ENCODE measurements at places on chromosomes 5 and 9.

DNA sequence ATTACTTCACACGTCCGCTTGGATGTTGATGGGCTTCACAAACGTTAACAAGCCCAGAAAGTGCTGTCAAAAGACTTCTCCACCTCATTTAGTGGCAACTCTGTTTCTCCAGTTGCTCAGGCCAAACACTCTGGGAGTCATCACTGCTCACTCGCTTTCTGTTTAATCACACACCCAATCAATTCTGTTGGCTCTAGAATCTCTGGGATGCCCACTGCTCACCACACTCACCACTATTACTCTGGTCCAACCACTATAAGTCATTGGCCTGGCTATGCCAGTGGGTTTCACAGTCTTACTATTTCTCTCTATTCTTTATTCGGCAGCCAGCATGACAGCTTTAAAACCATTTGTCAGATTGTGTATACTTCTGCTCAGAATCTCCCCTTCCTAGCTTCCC is 163.5 kb downstream of the KDM4C start:
- no peak for DNase-seq

GRCh38 chr5:154618696-154619095 is 136.5 kb upstream of the LARP1 start:
- no peak for DNase-seq

GRCh38 chr5:168324859-168325630 is 33.6 kb downstream of the WWC1 start:
- no peak for DNase-seq

GRCh38 chr9:136437430-136437829 is 2.2 kb downstream of the INPP5E start:
- DNase-seq, result no peak

DNA sequence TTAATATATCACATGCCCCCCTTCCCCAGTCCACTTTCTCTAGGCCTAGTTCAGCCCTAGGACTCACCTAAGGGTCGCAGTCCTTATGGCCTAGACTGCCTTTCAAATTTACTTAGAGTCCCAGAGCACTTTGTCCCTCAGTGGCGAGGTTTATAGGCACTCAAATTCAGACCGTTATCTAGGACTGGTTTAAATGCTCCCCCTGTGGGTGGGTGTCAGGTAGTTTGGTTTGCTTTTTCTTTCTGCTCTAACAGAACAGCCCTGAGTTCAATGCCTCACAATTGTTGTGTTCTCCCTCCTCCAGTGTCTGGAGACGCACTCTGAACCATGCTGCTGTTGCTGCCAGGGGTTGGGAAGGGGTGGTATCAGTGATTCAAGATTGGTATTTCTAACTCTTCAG is 317.1 kb downstream of the MAT2B start:
- no peak for DNase-seq

GRCh38 chr5:56498759-56499395 is 265.7 kb upstream of the ANKRD55 start:
- DNase-seq, result no peak

Data from activated CD4-positive, CD25-positive, alpha-beta regulatory T cell (primary cell).